ENCODE measurements at places on chromosomes 4 and X.

DNA sequence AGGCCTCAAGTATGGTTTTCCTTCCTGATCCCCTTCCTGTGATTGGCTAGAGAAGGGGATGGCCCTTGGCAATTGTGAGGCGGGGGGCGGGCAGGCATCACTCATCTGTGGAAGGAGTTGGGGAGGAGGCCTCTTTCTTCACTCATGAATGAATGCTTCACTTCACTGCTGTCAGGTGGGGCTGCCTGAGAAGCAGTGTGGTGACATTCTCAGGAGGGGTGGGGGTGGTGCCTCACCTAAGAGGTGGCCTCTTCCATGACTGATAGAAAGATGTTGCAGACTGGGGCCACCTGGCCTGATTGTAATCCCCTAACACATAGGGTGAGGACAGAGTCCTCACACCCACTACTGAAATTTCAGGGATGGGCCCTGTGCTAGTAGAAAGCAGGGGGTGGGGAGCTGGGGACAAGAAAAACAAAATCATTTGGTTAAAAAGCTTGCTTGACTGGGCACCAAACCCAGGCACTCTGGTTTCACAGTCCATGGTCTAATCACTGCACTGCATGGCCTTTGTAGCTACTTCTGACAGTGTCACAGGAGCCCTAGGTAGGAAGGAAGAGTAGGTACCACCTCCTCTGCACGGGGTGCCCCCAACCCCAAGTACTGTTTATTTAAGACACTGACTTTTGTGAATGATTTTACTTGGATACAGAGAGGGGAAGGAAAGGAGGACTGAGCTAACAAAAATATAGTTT is 5.6 kb upstream of the HOPX start:
- no peak for DNase-seq

DNA sequence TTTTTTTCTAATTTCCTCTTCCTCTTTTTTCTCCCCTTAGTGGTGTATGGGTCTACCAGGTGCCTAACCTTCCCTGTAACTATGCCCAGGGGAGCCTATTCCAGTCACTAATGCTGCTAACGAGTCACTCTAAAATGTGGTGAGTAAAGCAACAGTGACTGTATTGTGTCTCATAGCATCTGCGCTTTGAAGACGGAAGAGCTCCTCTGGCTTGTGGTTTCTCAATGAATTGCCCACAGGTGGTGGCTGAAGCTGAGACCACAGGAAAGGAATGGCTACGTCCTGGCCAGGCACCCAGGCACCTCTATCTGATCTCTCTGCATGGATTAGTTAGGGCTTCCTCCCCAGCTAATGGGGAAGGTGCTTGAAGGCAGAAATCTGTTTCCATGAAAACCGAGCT is 763.5 kb upstream of the FRG1 start:
- no peak for DNase-seq

DNA sequence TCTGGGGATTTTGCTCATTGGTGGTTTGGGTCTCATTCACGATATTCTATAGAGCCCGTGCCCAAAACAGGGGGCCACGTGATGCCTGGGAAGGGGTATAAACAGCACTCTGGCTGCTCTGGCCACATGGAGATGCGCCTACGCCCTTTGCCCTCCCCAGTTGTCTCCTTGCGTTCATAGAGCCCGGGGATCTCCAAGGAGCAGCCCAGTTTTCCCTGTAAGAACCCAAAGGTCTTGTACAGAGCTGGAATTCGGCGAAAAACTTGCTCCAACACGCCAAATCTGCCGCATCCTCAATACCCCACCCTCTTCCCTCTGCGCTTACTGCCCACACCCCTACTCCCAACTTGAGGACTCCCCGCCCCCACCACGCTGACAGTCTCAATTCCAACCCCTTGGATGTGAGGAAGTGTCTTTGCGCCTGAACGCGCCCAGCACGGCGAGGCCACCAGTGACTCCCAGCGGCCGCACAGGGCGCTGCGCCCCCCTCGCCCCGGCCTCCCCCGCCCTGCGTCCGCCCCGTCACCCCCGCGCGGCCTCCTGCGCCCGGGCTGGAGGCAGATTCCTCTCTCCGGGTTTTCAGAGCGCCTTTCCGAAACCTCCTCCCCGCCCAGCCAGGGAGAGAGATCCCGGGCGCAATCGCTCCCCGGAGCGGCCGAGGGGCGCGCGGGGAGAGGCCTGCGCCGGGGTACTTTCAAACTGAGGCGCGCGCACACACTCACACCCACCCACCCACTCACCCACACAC is at the start of gene NHS:
TSS of gene NHS (plus strand) at position 582 of the 748 bp plus-strand sequence. CDS start 558 bp downstream, outside the sequence.
- no peak for DNase-seq

- DNase-seq, result no peak
Observed at GRCh38 chr4:75675004-75675531, 1.9 kb upstream of the G3BP2 start.
